ENCODE measurements at places on chromosomes 4 and X. TPM values are rescaled to one million over a fixed set of nuclear protein-coding genes. Genes with fewer than 3 reads are reported as not detected.

The HPGD gene
- 0.30 TPM for total RNA-seq

The USP17L11 gene
- not detected for total RNA-seq

The RPS6KA6 gene
- 5.7 TPM for total RNA-seq

The CDX4 gene
- total RNA-seq: not detected

The CXCL6 gene
- 47.2 TPM for total RNA-seq

The TBX22 gene
- total RNA-seq: not detected

The P2RY8 gene
- total RNA-seq: under 0.01 TPM

The C4orf54 gene
- under 0.01 TPM for total RNA-seq

The ATP10D gene
- 43.7 TPM for total RNA-seq

The ARSJ gene
- total RNA-seq: 23.5 TPM

The F11 gene
- not detected for total RNA-seq
